Central memory CD8-positive, alpha-beta T cell (primary cell): ENCODE measurements at places on chromosomes 11 and 22.

DNA sequence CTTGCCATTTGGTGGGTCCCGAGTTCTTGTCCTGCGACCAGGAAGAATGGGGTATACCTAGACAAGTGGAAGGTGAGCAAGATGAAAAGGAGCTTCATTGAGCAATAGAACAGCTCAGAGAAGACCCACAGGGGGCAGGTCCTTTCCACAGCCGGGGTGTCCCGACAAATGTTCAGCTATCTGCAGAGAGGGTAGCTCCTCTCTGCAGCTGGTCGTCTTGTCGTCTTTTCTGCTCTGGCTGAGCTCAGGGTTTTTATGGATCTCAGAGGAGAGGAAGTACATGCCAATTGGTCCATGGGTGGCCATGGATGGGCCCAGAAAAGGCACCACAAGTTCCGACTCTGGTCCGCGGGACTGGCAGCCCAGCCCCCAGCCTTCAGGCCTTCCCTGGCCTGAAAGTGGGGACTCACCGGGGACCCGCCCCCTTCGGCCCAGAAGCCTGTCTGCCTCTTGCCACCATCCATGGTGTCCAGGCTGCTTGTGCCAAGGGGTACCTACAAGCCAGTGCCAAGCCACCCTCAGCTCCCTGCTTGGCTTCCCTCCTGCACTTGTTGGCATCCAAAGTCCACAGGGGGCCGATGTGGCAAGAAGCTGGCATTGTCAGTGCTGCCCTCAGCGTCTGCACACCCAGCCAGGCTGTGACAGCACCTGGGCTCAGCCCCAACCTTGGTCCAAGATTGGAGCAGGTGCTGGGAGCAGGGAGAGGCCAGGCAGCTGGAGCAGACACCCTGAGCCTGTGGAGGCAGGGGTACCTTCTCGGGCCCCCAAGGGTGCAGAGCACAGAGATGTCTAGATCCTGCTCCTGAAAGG is 438.9 kb downstream of the TBC1D22A start:
- DNase-seq: no peak

DNA sequence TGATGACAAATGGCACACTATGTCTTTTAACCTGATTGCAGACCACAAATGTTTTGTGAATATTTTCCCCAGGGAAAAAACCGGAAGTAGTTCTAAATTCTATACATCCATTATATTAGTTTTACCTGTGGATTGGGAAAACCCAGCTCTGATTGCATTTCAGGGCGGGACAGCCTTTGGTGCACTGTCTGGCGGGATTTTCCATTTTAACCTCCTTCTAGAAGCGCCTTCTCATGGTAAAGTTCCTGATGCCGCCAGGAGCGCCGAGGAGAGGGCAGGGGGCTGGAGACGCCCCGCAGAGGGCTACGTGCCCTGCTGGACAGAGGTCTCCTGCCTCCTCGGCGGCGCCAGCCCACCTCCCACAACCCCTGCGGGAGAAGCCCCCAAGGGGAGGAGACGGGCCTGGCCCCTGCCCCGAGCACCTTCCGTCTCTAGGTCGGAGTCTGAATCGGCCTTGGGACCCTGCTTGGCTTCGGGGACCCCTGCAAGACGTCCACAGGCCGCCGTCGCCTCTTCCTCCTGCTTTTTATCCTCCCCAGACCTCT is 1.2 kb upstream of the P2RX6 start:
- no peak for DNase-seq

- no peak for DNase-seq
Observed at GRCh38 chr11:74822170-74822569, 73.5 kb downstream of the RNF169 start.

- DNase-seq: no peak
Observed at GRCh38 chr11:130625578-130626306, 177.3 kb downstream of the ADAMTS15 start.

GRCh38 chr11:64360448-64360921 is 1.5 kb downstream of the RPS6KA4 start:
- DNase-seq: no peak

- no peak for DNase-seq
Observed at GRCh38 chr11:131914361-131914774, 544.0 kb downstream of the NTM start.

GRCh38 chr11:44840085-44840478 is 110.6 kb downstream of the TP53I11 start:
- no peak for DNase-seq

DNA sequence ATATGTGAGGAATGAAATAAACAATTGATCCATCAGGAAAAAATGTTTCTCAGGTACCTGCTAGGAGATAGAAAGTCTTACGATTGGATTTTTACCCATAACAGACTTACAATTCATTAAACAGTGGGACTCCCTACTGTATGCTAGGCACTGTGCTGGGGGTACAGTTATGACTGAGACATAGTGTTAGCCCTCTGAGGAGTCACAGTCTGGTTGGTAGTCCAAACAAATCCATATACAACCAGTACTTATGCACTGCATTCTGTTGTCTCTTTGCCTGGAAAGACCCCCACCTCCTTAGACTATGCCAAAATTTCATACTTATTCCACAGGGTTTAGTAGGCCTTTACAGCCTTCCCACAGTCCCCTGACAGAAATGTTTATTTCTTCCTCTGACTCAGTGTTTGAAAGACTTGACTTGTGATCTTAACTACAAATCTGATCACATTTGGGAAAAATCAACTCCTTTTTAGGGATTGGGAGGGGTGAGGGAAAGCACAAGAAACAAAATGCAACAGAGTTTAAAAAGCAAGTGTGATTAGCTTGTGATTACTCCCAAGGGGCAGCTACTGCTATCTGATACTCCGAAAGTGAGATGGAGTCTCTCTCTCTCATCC is 69.4 kb upstream of the HORMAD2 start:
- DNase-seq: no peak

GRCh38 chr22:43088984-43089717 is at the start of gene TTLL1:
TSS of gene TTLL1 (minus strand) at chr22:43089391. CDS start at chr22:43075586, 13,805 bp downstream.
- DNase-seq: peak; percentile 74

- peak; percentile 34 for DNase-seq
Observed at GRCh38 chr11:102109896-102110760, at the start of gene YAP1. TSS of gene YAP1 (plus strand) at chr11:102110447. CDS start at chr11:102110849, 402 bp downstream.

DNA sequence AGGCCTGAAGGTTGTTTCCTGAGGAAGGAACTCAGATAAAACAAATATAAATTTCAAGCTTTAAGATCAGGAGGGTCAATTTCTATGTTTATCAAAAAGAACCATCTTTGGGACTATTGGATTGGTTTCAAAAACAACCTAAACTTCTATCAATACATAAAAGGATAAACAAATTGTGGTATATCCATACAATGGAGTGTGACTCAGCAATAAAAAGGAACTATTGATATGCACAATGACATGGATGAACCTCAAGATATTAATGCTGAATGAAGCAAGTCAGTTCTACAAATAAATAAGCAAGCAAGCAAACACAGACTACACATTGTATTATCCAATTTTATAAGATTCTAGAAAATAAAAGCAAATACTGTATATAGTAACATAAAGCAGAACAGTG is 11.1 kb upstream of the CLPB start:
- DNase-seq: no peak
